Smooth muscle cell of the brain vasculature (primary cell): ENCODE measurements at places on chromosomes 3 and 15.

GRCh38 chr3:159322322-159322939 lies 520.6 kb downstream of the MFSD1 start:
- peak; percentile 6 for DNase-seq

DNA sequence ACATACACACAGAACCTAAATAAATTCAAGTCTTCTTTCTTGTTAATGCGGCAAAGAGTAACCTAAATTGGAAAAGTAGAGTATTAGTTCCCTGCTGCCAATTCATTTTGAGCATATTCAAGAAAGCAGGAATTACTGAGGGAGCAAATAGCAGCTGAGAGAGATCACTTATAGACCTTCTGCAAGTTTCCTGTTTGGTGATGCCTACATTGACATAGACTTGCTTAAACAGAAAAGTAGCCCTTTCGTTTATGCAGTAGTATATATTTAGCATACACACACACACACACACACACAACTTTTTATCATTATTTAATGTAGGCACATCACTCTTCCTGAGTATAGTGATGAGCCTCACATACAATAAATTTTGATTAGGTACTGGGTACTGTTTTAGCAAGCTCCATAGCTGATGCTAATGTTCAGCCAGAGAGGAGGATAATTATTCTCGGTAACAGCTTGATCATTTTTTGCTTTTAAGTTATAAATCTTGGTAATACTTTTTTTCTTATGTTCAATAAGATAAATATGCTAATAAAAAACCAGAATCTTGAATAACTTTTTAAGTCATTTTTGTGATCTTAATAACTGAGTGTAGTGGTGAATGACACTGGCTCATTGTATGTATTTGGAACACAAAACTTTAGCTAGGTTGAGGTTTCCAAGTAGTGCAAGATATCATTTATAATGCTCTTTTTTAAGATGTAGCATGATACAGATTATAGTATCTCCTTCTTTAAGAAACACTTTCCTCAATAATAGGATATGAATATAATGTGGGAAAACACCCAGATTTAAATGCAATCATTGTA lies 174.7 kb downstream of the MBNL1 start:
- no peak for DNase-seq

- DNase-seq, result no peak
These were observed 272.0 kb upstream of the RGMA start for GRCh38 chr15:93360976-93361375.

DNA sequence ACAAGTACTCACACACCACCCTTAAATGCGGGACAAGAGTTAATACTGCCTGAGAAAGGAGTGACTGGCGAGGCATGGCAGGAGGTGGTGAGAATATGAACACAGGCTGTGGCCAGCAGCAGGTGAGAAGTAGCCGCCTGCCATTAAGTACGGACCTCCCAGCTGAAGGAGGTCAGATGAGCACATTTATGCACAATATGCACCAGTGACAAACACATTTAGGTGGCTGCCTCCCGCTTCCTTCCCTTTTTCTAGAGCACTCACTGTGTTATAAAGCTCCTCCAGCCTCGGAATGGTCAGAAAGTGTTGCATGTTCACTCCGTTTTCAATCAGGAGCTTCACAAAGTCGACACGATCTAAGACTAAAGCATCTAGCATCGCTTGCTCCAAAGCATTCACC lies 52.4 kb downstream of the TRPM1 start:
- no peak for DNase-seq

DNA sequence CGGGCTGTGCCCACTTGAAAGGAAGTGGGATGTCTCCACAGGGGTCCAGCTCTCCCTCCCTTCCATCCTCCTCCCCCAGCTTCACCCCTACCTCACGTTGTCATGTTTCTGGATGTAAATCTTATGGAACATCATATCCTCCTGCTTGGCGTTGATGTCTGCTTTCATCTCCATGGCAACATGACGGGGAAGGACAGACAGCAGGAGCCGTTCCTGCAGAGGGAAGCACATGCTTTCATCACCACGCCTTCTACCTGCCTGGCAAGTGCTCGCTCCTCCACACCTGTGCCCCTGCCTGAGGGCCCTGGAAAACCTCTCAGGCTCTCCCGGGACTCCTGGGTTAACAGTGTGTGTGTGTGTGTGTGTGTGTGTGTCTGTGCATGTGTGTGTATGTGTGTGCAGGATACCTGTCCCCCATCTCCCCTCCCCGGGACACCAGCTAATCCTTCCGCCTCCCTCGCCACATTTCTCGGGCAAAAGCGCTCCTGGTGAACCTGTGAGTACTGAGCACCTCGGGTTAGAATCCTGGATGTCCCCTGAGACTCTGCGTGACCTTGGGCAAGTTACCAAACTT lies 101.1 kb downstream of the ADCY5 start:
- no peak for DNase-seq
